ENCODE measurements at places on chromosomes 5 and 9. TPM values are rescaled to one million over a fixed set of nuclear protein-coding genes. Genes with fewer than 3 reads are reported as not detected.

GRCh38 chr5:270340-270739, 1.1 kb upstream of the PDCD6 start:
- DNase-seq: no peak

- DNase-seq: no peak
These were observed 81.9 kb downstream of the ISL1 start for GRCh38 chr5:51465165-51465564.

- DNase-seq: no peak
These were observed 111.9 kb upstream of the LPAR1 start for GRCh38 chr9:111150181-111150580.

DNA sequence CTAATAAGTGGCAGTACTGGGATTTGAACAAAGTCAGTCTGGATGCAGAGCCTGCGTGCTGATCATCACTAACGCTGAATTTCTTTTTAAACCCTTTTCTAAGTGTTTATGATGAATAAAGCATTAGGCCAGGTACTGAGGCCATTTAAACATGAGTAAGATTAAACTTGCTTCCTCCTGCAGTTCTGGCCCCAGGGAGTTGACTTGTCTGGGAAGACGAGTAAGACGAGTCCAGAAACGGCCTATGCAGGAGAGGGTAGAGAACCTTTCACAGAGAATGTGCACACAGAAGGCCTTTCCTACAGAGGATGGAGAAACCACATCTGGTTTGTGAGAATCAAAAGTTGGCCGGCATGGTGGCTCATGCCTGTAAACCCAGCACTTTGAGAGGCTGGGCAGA, 42.9 kb downstream of the SPRY4 start:
- no peak for DNase-seq

PRKAA1 gene
- 55.2 TPM for total RNA-seq

SPINK14 gene
- not detected for total RNA-seq
